ENCODE measurements at places on chromosomes 3 and 15.

- DNase-seq = no peak
These were observed 58.5 kb downstream of the STARD5 start for GRCh38 chr15:81265256-81265943.

GRCh38 chr3:197038679-197039462 is 9.3 kb upstream of the MELTF start:
- no peak for DNase-seq

DNA sequence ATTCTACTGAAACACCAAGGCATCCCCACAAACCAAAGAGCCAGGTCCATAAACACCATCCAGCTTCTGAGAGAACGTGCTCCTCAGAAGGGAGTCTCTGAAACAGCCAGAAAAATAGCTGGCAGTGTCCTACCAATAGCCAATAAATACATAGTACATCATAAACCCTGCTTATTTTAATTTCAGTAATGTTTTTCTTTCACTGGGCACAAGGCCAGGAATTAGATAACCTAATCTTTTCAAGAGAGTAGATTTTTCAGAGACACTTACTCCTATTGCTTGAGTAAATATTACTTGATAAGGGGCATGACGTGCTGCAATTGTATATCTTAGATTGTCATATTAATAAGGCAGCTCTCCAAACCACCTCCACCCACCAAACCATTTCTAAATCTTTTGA is 22.7 kb downstream of the GADL1 start:
- no peak for DNase-seq

GRCh38 chr15:26628879-26629529 is 143.9 kb downstream of the GABRB3 start:
- DNase-seq = no peak

DNA sequence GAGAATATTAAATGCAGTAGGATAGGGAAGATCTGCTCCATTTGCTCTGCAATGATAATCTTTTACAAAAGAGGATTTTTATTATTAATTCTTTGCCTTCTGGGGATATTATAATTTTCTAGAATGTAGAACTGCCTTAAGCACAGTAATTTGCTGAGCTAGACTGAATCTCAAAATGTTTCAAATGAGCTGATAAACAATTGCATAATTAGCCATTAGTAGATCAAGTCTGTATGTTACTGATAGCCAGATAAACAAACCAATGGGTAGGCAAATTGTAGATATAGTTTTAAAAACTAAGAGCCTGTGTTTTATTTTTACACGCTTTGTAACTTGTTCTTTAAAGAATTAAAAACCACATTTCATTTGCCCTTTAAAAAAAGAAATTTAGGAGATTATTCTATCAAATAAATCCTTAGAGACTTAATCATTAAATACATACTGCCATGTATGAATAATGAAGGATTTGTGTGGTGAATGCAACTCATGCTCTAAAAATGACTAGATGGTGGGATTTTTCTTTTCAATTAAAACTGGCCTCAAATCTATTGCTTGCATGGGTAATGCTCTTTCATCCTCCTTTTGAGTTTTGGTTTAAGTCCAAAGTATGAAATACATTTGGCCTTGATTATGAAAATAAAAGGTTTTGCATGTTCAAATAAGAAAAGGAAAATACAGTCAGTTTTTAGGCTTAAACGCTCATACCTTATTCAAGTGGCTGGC is 32.6 kb upstream of the NANOGP8 start:
- no peak for DNase-seq

DNA sequence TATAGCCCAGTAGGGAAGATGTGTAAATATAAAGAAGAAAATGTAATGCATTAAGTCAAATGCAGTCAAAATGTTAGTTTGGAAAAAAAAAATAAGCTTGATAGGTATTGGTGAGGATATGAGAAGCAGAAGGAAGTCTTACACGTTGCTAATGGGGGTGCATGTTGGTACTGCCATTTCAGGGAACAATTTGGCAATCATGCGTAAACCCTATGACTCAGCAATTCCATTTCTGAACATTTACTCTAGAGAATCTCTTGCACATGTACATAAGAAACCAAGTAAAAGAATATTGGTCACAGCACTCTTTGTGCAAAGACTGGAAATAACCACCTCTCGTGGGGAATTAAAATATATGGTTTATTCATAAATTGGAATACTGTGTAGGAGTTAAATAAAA is 35.5 kb upstream of the TIMP4 start:
- no peak for DNase-seq

DNA sequence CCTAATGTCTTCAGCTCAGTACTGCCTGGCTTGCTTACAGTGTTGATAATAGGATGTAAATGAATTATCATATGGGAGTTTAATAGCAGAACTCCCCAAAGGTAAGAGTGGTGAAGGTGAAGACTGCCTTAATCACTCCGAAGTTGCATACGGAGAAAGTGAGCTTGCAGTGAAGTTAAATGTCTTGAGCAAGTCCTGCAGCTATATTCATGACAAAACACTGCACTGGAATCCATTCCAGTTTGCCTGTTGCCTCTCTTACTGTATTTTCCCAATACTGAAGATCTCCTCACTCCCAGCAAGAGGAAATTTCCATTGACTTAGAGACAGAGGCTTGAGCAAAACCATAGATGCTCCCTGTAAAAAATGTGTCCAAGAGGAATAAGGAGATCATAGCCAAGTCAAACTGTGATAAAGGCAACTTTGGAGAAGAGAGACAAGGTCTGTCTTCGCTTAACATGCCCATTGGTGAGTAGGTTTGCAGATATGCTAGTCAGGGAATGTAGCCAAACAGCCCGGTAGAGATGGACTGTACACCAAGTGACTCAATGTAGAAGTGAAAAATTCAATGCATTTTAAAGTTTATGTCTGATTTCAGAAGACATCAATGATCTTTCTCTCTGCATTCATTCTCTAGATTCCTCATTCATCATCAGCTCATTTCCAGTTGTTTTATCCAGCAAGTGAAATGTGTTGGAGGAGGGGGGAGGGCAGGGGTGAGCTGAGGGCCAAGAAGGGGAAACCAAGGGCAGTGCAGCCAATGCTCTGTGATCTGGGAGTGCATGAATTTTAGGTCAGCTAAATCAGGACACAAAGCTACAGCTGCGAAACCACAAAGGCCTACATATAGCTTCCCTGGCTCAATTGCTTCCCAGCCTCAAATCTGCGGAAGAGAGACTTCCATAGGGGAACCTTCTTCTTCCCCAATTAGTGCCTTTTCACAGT is 667.1 kb upstream of the NR2F2 start:
- no peak for DNase-seq

DNA sequence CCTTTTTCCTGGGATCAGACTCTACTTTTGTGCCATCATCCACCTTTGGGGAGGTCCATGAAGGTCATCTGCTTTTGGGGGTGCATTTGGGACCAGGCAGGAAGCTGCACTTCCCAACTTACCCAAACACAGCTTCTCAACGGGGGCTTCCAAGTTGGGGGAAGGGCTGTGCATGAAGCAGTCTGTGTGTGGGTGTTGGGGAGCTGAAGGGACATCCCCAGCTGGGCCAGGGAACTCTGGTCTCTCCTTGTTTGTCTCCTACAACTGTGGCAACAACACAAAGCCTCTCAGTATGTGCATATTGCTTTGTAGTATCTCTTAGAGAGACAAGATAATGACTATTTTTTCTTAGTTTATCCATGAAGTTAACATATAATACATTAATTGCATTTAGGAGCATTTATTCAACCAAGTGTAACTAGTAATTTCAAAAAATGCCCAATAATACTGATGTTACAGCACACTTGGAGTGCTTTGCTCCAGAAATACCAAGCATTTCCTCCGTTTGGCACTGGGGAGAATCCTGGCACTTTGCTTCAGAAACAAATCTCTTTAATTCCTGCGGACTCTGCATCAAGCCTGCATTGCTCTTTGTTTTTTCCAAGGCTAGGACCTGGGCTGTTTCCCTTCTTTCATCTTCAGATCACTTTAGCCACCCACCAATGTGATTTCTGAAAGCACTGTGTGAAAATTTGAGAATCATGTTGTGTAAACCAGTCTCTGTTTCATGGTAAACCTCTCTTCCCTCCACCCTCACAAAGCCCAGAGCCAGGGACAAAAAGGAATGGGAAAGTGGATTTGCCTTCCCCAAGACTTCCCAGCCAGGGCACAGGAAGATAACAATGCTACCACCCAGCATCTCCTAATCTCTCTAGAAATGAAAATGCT is 126.2 kb upstream of the PFN2 start:
- no peak for DNase-seq

DNA sequence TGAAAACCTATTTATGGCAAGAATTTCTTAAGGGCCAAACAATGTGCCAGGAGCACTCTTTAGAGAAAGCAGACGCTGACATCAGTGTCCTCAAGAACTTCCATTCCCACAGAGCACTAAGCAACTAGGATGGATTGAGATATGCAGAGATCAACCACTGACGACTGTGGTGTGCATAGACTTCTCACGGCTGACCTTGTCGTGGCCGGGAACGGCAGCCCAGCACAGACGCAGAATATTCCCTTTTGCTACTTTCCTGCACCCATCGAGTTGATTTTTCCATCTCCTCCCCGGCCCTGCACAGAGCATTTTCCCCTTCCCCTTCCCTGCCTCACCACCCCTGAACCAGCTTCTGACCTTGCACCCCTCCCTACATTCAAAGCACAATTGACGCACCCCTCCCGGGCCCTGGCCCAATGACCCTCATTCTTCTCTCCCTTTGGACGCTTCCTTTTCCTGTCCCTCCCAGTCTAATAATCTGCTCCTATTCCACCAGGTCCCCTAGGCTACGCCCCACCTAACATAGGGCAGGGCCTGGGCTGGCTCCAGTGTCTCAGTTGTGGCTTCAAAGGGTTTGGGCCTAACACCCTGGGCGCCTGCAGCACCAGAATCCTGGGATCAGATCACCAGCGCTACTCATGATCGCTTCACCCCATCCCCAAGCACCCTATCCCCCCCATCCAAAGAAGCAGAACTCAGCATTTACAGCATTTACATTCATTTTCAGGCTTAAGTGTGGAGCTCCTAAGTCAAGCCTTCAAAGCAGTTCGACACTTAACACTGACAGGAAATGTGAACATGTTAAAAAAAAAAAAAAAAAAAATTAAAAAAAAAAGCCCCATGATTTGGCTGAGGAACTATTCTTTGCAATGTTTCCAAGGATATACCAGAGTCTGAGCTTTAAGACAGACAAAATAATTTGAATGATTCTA is 151.2 kb downstream of the FOXP1 start:
- no peak for DNase-seq

DNA sequence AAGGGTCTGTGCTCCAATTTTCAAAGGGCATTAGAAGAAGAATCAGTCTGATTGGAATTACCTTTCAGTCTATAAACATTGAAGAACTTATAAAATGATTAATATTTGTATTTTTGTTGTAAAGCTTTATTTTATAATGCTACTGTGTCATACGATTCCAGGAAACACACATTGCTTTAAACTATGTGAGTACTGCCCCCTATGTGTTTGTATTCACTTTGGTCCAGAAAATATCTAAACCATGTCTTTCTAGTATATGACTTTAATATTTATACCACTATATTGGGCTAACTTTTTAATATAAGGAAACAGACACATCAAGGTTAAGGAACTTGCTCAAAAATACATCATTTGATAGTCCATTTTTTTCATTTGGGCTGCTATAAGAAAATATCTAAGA is 3.2 kb upstream of the RIOX2 start:
- no peak for DNase-seq

- no peak for DNase-seq
These were observed 4.4 kb upstream of the FOXB1 start for GRCh38 chr15:59999612-60000112.

GRCh38 chr15:92846741-92847140 is 53.4 kb upstream of the CHD2 start:
- DNase-seq = no peak

All from esophagus squamous epithelium (tissue), 5 donors.